ENCODE measurements at places on chromosomes 4 and X.

DNA sequence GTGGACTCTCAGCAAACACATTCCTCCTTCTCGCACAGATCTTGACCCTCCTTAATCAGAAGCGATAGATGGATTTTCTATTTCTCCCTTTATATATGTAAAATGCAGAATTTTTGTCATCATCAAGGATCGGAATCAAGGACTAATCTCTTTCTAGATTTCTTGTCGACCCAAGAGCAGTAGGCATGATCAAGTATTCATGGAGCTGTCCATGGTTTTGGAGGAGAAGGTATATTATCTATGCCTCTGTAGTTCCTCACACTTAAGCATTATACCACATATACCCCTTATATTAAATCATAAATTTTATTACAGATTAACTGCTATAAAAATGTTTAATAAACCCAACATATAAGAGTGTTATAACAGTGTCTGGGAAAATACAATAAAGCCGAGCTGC lies 886.8 kb downstream of the NLGN4X start:
- no peak for DNase-seq

DNA sequence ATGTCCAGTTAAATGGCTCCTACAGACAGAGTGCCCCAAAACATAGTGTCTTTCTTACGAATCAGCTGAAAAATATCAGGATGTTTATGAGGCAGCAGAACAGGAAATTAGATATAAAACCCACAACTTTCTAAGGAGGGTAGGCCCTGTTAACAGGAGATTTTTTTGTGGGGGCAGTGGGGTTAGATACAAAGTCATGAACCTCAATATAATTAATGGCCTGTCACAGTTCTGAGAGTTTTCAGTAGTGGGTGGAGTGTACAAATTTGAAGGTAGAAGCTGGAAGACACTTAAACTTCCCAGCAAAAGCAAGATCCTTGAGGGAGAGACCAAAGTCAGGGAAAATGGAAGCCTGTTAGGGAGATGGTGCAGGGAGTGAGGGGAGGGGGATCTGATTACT lies 17.4 kb downstream of the PAGE4 start:
- DNase-seq = no peak

DNA sequence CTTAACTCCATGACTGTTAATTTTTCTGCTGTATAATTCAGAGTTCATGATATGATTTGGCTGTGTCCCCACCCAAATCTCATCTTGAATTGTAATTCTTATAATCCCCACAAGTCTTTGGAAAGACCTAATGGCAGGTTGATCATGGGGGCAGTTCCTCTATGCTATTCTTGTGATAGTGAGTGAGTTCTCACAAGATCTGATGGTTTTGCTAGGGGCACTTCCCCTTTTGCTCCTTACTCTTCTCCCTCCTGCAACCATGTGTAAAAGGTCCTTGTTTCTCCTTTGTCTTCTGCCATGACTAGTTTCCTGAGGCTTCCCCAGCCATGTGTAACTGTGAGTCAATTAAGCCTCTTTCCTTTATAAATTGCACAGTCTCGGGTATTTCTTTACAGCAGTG lies 1751.9 kb downstream of the ARAP2 start:
- no peak for DNase-seq

DNA sequence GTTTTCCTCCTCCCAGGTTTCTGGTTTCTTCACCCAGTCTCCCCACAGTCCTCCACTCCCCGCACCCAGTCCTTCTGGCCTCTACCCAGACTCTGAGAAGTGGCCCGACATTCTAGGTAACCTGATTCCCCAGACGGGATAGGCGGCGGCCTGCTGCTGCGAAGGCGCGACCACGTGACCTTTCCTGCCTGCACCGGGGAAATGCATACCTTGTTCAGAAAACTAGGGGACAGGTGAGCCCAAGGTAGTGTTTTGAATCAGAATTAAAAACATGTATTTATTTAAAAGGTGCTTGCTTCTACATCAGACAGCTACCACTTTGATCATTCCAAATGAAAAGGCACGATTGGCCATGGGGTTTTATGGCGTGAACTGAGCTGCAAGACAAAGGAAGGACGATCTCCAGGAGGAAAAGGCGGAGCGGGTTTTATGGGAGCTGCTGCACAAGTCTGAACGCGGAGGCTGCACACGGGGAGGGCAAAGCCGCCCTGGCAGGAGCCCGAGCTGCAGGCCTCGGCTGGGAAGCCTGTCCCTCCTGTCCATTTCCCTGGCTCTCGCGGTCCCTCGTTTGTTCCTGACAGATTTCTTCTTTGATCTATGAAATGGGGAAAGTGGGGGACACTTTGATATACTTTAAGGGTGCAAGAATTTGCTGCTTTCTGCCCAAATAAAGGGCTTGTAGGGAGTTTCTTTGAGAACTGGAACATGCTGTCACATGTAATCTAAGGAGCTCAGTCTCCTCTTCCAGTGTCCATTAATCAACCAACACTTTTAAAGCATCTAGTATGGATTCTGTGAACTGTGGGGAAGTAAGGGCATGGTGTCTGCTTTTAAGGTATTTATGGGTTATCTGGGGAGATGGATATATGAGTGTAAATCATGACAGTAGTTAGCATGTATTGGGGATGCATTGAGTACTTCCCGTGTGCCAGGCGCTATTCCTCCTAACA lies 150.9 kb downstream of the SPRY1 start:
- DNase-seq = no peak

DNA sequence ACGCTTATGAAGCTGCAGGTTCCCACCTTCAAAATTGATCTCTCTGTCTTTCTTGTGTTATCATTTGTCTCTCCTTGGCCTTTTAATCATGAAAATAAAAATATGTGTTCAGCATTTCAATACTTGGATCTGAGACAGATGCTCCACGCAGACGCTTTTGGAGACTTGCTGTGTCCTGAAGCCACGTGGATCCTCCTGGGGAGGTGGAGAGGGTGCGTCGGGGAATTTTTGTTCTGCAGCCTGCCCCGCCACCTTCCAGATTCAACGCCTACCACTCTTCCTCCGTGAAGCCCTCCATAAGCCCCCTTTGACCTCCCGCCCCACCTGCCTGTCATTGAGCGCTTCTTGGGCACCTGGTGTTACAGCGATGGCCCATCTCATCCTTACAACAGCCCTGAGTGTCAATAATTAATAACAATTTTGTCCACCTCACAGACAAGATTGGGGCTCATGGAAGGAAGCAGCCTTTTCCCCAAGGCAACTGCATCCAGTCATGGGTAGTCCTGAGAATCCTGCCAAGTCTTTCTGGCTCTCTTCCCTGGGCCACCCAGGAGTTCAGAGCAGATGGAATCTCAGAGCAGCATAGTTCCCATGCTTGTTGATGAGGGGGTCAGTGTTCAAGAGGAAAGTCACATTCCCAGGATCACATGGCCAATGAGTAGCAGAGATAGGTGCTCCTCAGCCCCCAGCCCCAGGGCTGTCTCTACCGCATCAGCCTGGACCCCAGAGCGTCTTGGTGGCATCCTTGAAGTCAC lies 172.6 kb upstream of the PSAPL1 start:
- no peak for DNase-seq

GRCh38 chrX:131083510-131084142 lies 25.5 kb downstream of the ARHGAP36 start:
- DNase-seq = no peak
